ENCODE measurements at places on chromosomes 3 and 15.
A peak's percentile ranks its signal among the peaks of the same experiment; 100 is the strongest.

- no peak for DNase-seq
These were observed 570.6 kb upstream of the ROBO1 start for GRCh38 chr3:80338366-80338765.

DNA sequence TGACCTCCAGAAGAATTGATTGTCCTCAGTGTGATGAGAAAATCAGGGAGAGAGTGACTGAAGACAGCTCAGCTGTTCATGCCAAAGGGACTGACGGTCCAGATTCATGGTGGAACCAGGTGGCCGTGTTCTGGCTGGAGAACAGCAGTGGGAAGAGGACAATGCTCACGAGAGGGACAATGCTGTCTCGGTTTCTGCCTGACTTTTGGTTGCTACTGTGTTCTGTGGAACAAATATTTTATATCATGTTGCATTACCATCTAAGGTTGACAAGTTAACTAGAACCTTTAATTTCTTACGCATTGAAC lies 58.0 kb upstream of the ULK4 start:
- DNase-seq: no peak

DNA sequence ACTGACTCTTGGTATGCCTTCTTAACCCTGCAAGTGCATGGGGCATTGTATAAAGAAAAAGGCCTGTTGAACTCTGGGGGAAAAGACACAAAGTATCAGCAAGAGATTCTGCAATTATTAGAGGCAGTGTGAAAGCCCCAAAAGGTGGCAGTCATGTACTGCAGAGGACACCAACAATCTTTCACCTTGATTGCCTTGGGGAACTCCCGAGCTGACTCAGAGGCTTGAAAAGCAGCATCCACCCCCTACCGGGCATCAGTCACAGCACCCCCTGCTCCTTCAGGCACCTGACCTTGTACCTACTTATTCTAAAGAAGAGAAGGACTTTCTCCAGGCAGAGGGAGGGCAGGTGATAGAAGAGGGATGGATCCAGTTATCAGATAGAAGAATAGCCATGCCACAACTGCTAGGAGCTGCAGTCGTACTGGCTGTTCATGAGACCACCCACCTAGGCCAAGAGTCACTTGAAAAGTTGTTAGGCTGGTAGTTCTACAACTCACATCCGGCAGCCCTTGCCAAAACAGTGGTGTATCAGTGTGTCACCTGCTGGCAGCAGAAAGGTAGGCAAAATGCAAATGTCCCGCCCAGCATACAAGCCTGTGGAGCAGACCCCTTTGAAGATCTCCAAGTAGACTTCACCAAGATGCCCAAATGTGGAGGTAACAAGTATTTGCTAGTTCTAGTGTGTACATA lies 241.6 kb upstream of the CNTN6 start:
- no peak for DNase-seq

- no peak for DNase-seq
These were observed 186.6 kb downstream of the SQOR start for GRCh38 chr15:45821390-45821789.

GRCh38 chr3:20143519-20143918 lies 42.5 kb downstream of the SGO1 start:
- no peak for DNase-seq

DNA sequence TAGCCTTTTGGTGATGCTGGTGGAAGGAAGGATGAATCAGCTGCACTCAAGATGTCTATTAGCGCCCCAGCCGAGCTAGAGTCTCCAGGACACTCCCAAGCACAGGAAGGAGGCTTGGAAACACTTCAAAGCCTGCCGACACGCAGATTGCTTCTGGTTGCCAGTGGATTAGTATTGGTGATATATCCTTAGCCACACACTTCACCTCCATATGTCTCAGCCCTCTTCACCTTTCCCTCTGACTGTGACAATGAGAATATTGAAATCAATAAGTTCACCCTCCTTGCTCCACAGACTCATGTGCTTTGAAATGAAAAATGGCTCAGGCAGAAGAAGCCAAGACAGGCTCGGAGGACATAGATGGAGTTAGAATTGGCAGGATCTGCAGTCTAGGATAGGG lies 102.9 kb upstream of the LRRN1 start:
- DNase-seq: no peak

- no peak for DNase-seq
These were observed 188.4 kb upstream of the ICE2 start for GRCh38 chr15:60667190-60667868.

DNA sequence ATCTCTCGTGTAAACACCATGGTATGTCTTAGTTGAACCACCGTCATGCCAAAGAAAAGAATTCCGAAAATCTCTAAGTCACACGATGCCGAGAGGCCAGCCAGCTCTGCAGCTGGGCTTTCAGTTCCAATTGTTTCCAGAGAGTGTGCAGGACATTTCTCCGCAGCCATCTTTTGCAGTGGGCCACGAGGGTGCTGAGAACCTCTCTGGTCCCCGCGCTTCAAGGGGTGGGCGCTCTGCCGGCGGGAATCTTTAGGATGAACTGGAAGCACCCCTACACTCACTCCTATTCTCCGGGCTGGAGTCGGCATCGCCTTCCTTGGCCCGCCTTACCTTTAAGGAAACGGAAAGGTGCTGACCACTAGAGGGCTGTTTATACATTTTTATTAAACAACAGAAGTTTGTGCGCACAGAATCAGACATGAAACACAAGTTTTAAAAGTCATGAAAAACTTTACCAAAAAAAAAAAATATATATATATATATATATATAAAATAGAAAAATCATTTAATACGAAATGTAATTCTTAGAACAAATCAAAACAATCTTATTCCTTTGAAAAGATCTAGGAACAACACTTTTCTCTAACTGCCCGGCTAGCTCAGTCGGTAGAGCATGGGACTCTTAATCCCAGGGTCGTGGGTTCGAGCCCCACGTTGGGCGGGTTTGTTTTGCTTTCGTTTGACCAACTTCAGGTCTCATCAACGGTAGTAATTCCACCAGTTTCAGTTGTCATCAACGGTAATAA lies 12.5 kb upstream of the MORF4L1 start:
- DNase-seq: peak; percentile 66

DNA sequence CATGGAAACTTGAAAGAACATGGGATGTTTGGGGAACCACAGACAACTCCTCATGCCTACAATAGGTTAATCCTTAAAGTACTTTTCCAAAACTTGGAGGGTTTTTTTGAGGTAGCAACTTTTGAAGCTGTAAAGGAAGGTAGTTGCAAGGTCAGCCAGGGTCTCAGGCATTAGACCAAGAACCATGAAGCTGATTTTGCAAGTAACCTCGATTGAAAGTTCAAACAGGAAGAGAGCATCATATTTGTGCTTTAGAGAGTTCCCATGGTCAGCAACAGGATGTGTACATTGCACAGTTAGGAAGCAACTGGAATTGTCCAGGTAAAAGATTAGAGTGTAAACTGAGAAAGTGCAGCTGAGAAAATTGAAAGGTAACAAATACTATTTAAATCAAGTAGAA lies 199.8 kb upstream of the NR2F2 start:
- no peak for DNase-seq

- DNase-seq: no peak
These were observed 62.2 kb downstream of the TLNRD1 start for GRCh38 chr15:81062937-81063336.

DNA sequence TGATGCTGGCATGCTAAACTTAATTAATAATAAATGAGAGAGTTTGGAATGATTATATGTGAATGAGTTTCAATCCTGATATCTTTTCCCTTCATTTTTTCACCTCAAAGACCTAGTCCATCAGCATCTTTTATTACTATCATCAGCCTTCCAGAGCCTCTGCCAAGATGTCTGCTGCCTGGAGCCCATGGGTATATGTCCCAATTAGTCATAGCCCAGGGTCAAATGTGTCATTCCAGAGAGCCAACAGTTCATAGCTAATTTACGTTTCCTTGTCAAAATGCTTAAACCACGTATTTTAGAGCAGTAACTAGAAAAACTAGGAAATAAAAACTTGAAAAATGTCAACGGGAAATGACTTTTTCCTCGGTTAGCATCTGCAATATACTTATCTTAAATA lies 457.9 kb downstream of the SI start:
- no peak for DNase-seq

GRCh38 chr15:36358094-36358493 lies 221.3 kb upstream of the CDIN1 start:
- DNase-seq: no peak

DNA sequence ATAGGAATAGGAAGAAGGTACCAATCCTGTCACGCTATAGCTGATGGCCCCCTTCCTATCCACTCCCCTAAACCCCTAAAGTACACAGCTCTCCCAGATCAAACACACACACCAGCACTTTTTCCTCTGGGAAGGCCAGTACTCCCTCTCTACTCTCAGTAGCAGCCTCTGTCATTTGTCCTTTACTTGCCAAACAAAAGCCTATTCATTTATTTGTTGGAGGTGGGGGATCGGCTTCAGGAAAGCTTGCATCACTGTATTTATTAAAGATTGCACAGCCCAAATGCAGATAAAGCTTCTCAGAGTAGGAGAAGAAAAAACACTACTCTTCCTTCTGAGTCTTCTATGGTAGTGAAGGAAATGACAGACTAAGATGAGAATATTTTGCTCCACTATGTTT lies 429.7 kb upstream of the RASGRP1 start:
- DNase-seq: no peak

DNA sequence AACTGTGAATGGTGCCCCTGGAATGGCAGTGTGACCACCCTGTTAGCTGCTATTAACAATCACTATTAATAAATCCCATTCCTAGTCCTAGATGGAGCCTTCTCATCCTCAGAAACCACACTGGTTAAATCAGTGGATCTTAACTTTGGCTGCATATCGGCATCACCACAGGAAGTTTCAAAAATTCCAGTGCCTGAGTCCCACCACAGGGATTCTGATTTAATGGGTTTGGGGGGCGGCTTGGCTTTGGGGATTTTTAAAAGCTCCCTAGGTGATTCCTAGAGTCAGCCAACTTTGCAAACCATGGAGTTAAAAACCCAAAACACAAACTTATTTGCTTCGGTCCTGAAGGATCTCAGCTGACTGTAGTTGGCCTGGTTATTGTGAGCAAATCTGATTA lies 3.1 kb downstream of the FAM107A start:
- DNase-seq: no peak

- no peak for DNase-seq
These were observed 161.6 kb downstream of the GHSR start for GRCh38 chr3:172286548-172287148.

GRCh38 chr15:94057305-94057704 lies 174.1 kb upstream of the MCTP2 start:
- DNase-seq: no peak

DNA sequence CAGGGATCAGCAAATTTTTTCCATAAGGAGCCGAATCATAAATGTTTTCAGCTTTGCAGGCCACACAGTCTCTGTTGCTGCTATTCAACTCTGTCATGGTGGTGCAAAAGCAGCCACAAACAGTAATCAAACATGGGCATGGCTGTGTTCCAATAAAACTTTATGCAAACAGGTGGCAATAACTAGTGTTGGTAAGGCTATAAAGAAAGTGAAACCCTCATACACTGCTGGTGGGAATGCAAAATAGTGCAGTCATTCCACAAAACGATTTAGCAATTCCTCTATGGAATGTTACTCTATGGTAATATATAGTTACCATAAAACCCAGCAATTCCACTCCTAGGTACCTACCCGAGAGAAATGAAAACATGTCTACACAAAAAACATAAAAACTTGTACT lies 14.0 kb upstream of the MRPS25 start:
- no peak for DNase-seq

- DNase-seq: no peak
These were observed 76.9 kb downstream of the TRIM69 start for GRCh38 chr15:44813231-44813630.

- no peak for DNase-seq
These were observed 66.2 kb downstream of the FEM1B start for GRCh38 chr15:68343579-68344225.

GRCh38 chr15:48596415-48596814 lies 49.1 kb downstream of the FBN1 start:
- no peak for DNase-seq
